ENCODE measurements at places on chromosomes 4 and X. TPM values are rescaled to one million over a fixed set of nuclear protein-coding genes. Genes with fewer than 3 reads are reported as not detected.

DNA sequence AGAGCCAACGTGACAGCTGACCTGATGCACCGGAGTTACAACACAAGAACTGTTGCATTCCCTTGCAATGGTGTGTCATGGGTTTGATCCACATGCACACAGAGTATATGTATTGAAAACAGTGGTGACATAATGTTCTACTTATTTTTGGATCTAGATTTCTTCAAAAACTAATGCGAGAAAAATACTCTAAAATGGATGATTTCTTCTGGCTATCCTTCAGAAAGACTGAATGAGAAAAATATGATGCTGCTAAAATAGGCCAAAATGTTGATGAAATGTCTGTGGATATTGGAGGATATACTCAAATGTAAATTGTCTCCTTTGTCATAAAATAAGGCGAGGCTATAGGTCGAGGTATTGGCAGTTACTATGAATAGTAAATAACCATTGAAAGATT lies 30.4 kb downstream of the LIMCH1 start:
- H3K27me3 ChIP-seq = peaks cover 31% of the 10 kb centered on the region
- no peaks in the 10 kb centered on the region for H3K36me3 ChIP-seq
- no peak overlapping the region for H3K27ac ChIP-seq
- DNase-seq = no peak
- H3K4me3 ChIP-seq = no peak overlapping the region
- H3K4me1 ChIP-seq = no peaks in the 10 kb centered on the region

DNA sequence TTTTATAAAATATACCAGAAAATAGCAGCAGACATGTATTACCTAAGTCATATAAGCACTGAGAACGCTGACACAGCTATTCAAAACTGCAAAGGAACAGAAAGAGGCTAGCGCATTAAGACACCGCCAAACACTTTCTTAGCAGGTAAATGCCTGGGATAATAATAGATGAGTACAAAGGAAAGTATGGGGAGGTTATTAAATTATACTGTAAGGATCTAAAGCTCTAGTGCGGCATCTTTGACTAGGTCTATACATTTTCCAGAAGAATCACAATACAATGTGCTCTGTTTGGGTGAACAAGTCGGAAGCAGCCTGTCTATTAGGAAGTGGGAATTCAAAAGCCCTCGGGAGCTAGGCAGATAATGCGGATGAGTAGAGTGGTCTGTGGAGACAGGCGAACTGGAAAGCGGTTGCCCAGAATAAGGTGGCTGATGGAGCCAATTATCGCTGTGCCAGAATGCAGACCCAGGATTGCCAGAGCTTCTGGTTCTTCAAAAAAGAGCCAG lies 443.6 kb upstream of the TENM3 start:
- H3K4me3 ChIP-seq = no peak overlapping the region
- no peaks in the 10 kb centered on the region for H3K4me1 ChIP-seq
- H3K27me3 ChIP-seq = no peaks in the 10 kb centered on the region
- no peaks in the 10 kb centered on the region for H3K36me3 ChIP-seq
- no peak overlapping the region for H3K27ac ChIP-seq

Gene XAGE2
- not detected for polyA plus RNA-seq

GRCh38 chr4:1872870-1873269 lies 1.7 kb downstream of the NSD2 start:
- H3K4me1 ChIP-seq = peaks cover 17% of the 10 kb centered on the region
- H3K4me3 ChIP-seq = peak overlapping the region; percentile 95
- H3K27ac ChIP-seq = peak overlapping the region; percentile 59
- no peaks in the 10 kb centered on the region for H3K36me3 ChIP-seq
- no peaks in the 10 kb centered on the region for H3K27me3 ChIP-seq

DNA sequence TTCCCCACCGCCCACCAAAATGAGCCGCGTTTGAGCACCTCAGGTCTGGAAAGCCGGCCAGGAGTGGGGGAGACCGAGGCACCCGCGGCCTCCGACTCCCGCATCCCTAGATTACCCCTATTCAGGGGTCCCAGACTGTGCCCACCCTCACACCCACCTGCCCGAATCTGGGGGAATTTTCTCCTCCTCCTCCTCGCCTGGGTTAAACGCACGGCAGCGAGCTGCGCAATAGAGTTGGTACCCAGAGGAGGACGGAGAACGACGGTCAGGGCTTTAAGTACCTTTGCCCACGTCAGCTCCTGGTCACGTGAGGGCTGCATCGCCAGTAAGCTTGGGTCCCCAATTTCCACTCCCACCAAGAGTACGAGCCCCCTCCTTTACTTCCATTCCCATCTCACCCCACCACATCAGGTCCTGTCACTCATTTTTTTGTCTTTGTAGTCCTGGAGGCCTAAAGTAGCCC lies at the start of gene ARMCX2:
Gene ARMCX2 (minus strand): TSS at position 250 of the 463 bp plus-strand sequence. CDS start 2,262 bp downstream, outside the sequence.
- no peaks in the 10 kb centered on the region for H3K36me3 ChIP-seq
- H3K27ac ChIP-seq = peak within 1 kb of the TSS; percentile 18
- DNase-seq = peak; percentile 61

All from endothelial cell of umbilical vein (primary cell).